HCEC 1CT (cell line): ENCODE measurements at places on chromosomes 6 and 20.
A peak's percentile ranks its signal among the peaks of the same experiment; 100 is the strongest.

DNA sequence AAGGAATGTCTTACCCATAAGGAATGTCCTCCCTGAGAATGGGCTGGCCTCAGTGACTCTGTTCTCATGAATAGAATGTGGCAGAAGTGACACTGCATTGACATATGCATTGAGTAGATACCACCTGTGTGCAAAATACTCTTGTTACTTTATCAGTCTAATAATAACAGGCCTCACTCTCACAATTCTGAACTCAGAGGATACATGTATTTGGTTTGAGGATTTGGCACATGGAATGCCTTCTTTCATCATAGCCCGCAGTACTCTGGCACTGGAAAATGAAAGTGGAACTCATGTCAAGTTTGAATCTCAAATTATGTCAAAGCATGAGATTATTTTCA, 52.9 kb upstream of the PLCB4 start:
- DNase-seq = peak; percentile 39

GRCh38 chr20:9144643-9145042, 75.8 kb downstream of the PLCB4 start:
- DNase-seq = no peak

GRCh38 chr6:80541886-80542285, 435.4 kb downstream of the BCKDHB start:
- no peak for DNase-seq

DNA sequence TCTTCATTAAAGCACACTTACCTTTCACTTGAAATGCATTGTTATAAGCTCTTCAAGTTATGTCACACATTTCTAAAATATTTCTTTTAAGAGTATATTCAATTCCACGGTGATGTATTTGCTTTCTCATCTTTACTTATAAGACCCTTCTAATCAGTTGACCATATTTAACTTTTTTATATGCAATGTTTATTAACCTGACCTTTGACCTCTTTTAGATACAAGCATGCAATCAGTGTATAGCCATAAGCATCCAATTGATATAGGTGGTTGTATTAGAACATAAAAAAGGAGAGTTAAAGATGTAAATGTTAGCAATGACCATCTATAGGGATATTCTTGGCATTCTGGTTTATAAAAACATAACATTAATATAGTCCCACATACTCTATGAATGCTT, 9.2 kb downstream of the USP49 start:
- DNase-seq = no peak

- no peak for DNase-seq
Measured at GRCh38 chr20:3521852-3522740, 51.3 kb downstream of the ATRN start.

- DNase-seq = no peak
Measured at GRCh38 chr20:52577696-52578095, 386.1 kb upstream of the ZFP64 start.

- peak; percentile 57 for DNase-seq
Measured at GRCh38 chr6:122652431-122652830, 42.2 kb downstream of the PKIB start.

DNA sequence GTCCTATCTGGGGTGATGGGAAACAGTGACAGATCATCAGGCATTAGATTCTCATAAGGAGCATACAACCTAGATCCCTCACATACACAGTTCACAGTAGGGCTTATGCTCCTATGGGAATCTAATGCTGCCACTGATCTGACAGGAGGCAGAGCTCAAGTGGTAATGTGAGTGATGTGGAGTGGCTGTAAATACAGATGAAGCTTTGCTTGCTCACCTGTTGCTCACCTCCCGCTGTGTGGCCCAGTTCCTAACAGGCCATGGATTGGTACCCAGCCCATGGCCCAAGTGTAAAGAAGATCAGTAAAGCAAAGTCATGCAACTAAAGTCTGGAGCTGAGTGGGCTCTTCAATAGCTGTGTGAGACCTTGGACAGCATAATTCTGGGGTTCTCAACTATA, 65.9 kb downstream of the PKIB start:
- DNase-seq = no peak

GRCh38 chr20:41510847-41511450, 107.2 kb downstream of the CHD6 start:
- DNase-seq = no peak

- DNase-seq = no peak
Measured at GRCh38 chr6:132133736-132134445, 182.7 kb upstream of the CCN2 start.

DNA sequence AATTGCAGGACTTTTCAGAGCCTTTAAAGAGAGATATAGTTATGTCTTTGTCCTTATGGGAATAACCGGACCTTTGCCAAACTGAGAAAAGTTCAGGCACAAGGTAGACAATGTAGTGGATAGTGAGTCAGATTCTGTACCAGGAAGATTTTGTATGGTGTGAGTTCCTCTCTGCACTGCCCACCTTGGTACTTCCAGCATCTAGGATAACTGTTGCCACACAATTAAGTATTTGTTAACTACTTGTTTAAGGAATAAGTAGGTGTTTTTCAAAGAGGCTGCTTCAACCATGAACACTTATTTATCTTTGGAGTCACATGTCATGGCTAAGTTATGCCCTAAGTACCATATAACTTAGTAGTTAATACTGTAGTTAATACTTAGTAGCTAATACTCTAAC, 131.8 kb upstream of the DOK5 start:
- no peak for DNase-seq

GRCh38 chr20:63957690-63958441, 1.6 kb upstream of the UCKL1 start:
- DNase-seq = no peak

DNA sequence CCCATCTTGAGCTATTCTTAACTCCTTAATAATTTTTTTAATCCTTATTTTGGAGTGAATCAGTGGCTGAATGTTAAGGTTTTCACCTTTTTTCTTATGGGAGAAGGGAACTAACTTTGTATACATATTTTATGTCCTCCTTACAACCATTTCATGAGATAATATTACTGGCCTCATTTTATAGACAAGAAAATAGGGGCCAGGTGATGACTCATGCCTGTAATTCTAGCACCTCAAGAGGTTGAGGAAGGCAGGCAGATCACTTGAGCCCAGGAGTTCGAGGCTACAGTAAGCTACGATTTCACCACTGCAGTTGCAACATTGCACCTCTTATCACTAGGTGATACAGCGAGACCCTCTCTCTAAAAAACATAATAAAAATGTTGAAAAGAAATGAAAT, 128.7 kb downstream of the TMEM242 start:
- DNase-seq = no peak

GRCh38 chr6:97288188-97288587, 5.2 kb upstream of the MMS22L start:
- no peak for DNase-seq

- DNase-seq = no peak
Measured at GRCh38 chr6:136102991-136103688, 147.0 kb downstream of the MTFR2 start.
